Stimulated activated CD8-positive, alpha-beta memory T cell treated with anti-CD3 and anti-CD28 coated beads, Interleukin-4, amount 100 ng/mL, for 48 hours (primary cell): ENCODE measurements at places on chromosomes 2 and 18.

GRCh38 chr18:73793386-73793785, 354.2 kb downstream of the FBXO15 start:
- no peak for DNase-seq

- no peak for DNase-seq
Measured at GRCh38 chr2:16218625-16219024, 278.3 kb downstream of the MYCN start.

DNA sequence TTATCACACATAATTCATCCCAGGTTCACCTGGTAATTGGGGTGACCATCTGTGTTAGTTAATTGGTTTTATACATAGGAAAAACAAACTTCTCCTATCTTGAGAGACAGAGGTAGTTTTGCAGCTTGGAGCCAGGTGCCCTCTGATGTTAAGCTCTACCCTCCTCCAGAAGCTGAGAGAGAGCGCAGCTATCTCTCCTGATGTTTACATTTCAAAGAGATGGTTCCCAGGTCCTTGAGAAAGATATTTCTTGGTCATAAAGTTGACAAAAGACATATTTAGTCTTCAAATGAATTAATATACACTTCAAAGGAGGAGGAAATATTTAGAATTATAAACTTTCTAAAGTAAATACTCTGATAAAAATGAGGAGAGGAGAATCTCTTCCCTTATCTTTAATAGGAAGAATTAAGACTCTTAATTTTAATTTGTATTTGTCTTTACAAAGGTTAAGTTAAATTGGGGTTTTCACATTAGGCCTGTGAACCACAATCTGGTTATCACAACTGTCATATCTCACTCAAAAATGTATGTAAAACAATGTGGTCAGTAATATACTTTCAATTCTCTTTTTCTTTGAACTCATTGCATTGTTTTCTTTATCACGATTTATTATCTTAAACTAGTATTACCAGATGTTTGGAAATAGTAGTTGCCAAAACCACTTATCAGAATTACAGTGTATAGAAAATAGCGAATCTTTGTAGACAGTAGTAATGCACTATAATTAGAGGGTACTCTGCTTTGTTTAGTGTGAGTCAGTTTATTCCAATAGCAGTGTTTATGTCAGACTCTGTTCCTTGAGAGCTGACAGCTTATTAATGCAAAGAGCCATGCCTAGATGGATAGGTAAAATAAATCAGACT, 26.8 kb downstream of the SERPINB4 start:
- DNase-seq, result no peak

GRCh38 chr18:21167641-21168377, 56.2 kb upstream of the ROCK1 start:
- no peak for DNase-seq

DNA sequence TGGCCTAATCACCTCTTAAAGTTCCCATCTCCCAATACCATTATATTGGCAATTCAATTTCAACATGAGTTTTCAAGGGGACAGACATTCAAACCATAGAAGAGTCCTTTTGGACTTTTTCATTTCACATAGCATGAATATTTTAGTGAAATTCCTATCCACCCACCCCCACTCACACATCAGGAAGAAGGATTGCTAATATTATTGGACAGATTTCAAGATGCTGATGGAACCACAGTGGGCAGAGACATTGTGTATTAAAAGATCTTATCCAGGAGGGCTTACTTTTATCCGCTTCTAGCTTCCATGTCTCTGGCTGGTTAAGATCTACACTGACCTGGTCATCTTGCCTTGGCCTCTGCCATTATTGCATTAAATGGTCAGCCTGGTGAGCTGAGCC, 297.4 kb upstream of the ACVR2A start:
- DNase-seq, result no peak

DNA sequence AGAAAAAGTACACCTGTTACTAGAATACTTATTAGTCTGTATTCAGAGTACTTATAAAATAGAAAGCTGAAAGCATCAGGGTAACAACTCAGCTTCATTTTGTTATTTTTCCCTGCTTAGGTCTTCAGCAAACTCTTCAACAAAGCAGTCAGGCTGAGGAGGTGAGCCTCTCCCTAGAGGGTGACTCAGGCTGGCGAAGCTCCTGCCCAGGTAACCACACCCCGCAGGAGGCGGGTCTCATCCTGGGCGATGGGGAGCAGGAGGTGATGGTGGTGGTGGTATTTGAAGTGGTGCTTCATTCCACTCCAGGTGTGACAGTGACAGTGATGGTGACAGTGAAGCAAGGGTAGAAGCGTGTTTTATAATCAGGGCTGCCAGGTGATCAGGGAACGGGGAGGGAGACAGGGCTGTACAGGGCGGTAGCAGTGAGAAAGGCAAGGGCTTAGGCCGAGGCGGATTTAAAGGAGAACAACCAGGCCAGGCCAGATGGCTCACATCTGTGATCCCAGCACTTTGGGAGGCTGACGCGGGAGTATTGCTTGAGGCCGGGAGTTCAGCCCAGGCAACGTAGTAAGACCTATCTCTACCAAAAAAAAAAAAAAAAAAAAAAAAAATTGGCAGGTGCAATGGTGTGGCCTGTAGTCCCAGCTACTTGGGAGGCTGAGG, 127.1 kb downstream of the SOCS6 start:
- DNase-seq, result no peak

- DNase-seq, result no peak
Measured at GRCh38 chr2:111184725-111185310, 64.1 kb downstream of the BCL2L11 start.

DNA sequence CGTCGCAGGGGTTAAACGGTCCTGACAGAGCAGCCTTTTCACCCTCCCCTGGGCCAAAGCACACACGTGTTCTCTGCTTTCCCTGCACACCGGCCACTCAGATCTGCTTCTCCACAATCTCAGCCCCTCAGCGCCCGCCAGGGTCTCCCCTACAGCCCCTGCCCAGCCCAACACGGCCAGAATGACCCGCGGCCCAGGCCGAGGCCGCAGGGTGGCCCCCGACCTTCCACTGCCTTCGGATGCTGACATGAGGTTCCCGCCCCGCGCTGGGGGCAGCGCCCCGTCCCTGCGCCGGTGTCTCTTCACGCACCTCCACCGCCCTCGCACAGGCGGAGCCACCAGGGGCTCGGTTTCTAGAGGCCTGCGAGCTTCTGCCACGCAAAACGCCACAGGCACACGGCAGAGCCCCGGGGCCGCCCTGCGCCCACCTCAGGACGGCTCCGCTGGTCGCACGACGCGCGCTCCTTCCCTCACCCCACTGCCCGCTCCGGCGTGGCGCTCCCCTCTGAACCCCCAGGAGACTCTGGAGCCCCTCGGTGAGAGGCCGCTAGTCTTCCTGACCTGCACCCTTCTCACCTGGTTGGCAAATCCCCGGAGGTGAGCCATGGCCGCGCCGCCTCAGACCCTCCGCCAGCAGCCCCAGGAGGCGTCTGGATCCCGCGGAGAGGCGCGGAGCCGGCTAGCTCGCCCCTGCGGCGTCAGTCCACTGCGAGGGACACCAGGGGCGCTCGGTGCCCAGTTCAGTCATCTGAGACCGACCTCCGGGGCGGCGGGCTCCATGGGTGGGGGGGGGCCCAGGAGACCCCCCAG, 749 bp downstream of the STK25 start:
- DNase-seq, result peak; percentile 58

- DNase-seq, result no peak
Measured at GRCh38 chr2:73069855-73070642, 1.5 kb downstream of the SFXN5 start.

- DNase-seq, result no peak
Measured at GRCh38 chr18:25843791-25844190, 246.6 kb downstream of the SS18 start.

DNA sequence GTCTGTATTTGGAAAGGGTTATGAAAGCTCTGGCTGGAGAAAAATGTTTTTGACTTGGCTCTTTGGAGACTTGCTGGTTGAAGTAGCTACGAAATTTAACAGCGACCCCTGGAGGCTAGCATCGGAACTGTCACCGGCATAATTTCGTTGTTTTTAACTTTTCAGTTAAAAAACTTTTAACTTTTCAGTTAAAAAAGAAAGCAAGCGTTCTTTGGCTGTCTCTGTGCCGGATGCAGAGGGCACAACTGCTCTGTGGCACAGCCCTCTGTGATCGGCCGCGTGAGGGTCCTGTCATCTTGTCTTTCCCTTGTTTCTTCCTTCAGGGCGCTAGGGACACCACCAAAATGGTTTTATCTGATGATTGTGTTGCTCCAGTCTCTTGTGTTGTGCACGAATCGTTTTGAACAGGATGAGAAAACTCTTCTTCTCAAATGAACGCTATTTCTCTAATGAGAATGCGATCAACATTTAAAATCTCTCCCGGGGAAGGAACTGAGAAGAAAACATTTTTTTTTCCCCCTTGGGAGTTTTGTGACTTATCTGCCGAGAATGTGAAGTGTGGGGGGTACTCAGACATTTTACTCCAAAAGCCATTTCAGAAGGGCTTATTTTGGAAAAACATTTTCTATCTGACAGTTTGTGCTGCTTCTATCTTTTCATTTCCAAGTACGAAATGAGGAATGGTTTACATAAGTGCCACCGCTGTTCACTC, 57.1 kb downstream of the ADCYAP1 start:
- peak; percentile 76 for DNase-seq
